ENCODE measurements at places on chromosomes 1 and 21. TPM values are rescaled to one million over a fixed set of nuclear protein-coding genes. Genes with fewer than 3 reads are reported as not detected.

PCBP3 gene
- polyA plus RNA-seq, result 30.0 TPM

SH2D5 gene
- polyA plus RNA-seq, result 6.2 TPM

CFHR4 gene
- polyA plus RNA-seq, result 0.33 TPM

KAZN gene
- polyA plus RNA-seq, result 53.8 TPM

BSDC1 gene
- polyA plus RNA-seq, result 85.1 TPM

ADAMTS4 gene
- polyA plus RNA-seq, result 65.6 TPM

RGS21 gene
- not detected for polyA plus RNA-seq

RASSF5 gene
- 9.8 TPM for polyA plus RNA-seq

PLEKHA6 gene
- polyA plus RNA-seq, result 33.2 TPM

ADORA3 gene
- 10.4 TPM for polyA plus RNA-seq

GPR153 gene
- polyA plus RNA-seq, result 42.4 TPM

SFN gene
- not detected for polyA plus RNA-seq

MXRA8 gene
- 106 TPM for polyA plus RNA-seq

KRTAP23-1 gene
- polyA plus RNA-seq, result not detected

CD1B gene
- not detected for polyA plus RNA-seq

IRF6 gene
- 1.2 TPM for polyA plus RNA-seq

HAO2 gene
- polyA plus RNA-seq, result 0.56 TPM

OR2AK2 gene
- polyA plus RNA-seq, result not detected

STXBP3 gene
- 50.9 TPM for polyA plus RNA-seq

GCSAML gene
- polyA plus RNA-seq, result 1.3 TPM

OR11L1 gene
- polyA plus RNA-seq, result not detected

OR2T35 gene
- polyA plus RNA-seq, result not detected

DNAI4 gene
- polyA plus RNA-seq, result 10.3 TPM

KNCN gene
- 1.9 TPM for polyA plus RNA-seq

CD53 gene
- 15.7 TPM for polyA plus RNA-seq

OLFML2B gene
- polyA plus RNA-seq, result 33.1 TPM

SPRR5 gene
- not detected for polyA plus RNA-seq

KCNE2 gene
- polyA plus RNA-seq, result 1.3 TPM

HPDL gene
- polyA plus RNA-seq, result 4.6 TPM

TIAM1 gene
- polyA plus RNA-seq, result 33.5 TPM

NKAIN1 gene
- 56.5 TPM for polyA plus RNA-seq

TRIM67 gene
- polyA plus RNA-seq, result 37.2 TPM

SHE gene
- polyA plus RNA-seq, result 3.7 TPM

SOD1 gene
- 321 TPM for polyA plus RNA-seq

SLC25A34 gene
- polyA plus RNA-seq, result 7.7 TPM

CD101 gene
- 4.9 TPM for polyA plus RNA-seq

SPATA17 gene
- polyA plus RNA-seq, result 8.4 TPM

NBPF19 gene
- polyA plus RNA-seq, result 8.6 TPM

SPRR1A gene
- polyA plus RNA-seq, result not detected

BLACAT1 gene
- polyA plus RNA-seq, result 1.9 TPM

TMEM54 gene
- polyA plus RNA-seq, result 31.3 TPM

LCE1C gene
- not detected for polyA plus RNA-seq

CASZ1 gene
- polyA plus RNA-seq, result 14.4 TPM

DIPK1A gene
- 42.2 TPM for polyA plus RNA-seq

CD34 gene
- 27.9 TPM for polyA plus RNA-seq

SORT1 gene
- polyA plus RNA-seq, result 65.3 TPM

RCAN3 gene
- 10.6 TPM for polyA plus RNA-seq
